Stimulated activated CD4-positive, alpha-beta T cell treated with anti-CD3 and anti-CD28 coated beads, Interleukin-15, amount 100 ng/mL, for 1 hour (primary cell): ENCODE measurements at places on chromosomes 7 and 10.

GRCh38 chr7:74344786-74345185, 55.6 kb downstream of the CLIP2 start:
- DNase-seq, result no peak

GRCh38 chr7:12196386-12196785, 14.7 kb upstream of the TMEM106B start:
- DNase-seq, result no peak

DNA sequence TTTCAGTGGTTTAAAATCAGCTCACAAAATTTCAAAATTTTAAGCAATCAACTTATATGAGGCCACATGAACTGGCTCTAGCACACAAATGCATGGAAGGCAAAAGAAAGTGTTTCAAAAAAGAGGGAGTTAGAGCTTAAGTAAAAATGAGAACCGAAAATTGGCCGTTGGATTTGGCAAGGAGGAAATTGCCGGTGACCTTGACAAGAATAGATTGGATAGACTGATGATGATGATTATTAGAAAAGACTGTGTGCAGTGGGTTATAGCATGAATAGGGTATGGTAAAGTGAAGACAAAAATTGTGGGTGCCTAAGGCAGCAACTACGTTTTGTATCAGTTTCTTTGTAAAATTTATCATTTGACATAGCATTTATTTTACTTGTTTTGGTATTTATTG, 175.7 kb downstream of the SEMA3D start:
- no peak for DNase-seq

- DNase-seq, result no peak
Observed at GRCh38 chr7:84674236-84674913, 479.8 kb upstream of the SEMA3A start.

- DNase-seq, result no peak
Observed at GRCh38 chr10:99920486-99920885, 89.3 kb downstream of the DNMBP start.

DNA sequence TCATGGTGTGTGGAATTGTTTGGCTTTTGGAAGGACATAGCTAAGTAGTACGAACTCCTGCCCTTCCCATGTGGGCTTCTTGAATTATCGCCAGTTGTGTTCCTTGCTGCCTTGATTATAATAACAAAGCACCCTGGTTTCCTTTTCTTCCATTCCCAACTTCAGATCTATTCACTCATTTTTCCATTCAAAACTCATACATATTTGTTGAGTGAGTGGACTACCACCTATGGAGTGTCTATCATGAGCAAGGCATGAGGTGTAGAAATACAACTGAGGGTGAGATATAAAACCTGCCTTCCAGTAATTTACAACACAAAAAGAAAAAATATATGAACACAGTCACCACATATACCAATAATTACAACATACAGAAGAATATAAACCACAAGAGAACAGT, 4.9 kb upstream of the COL17A1 start:
- DNase-seq, result no peak

- DNase-seq, result no peak
Observed at GRCh38 chr10:109894516-109894915, 28.8 kb downstream of the XPNPEP1 start.
